SW480 (cell line): ENCODE measurements at places on chromosomes 12 and 14.
A peak's percentile ranks its signal among the peaks of the same experiment; 100 is the strongest.

DNA sequence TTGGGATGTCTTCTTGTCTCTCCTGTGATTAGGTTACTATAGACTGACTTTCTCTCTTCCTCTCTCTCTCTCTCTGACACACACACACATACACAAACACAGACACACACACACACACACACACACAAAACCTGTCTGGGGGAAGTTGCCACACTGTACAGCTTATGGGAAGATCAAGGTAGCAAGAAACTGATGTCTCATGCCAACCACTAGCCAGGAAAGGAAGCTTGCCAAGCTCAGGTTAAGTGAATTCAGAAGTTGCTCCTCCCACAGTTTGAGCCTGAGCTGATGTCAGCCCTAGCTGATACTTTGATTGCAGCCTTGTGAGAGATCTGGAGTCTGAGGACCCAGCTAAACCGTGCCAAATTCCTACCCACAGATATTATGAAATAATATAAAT, 67.1 kb downstream of the PPFIA2 start:
- DNase-seq, result no peak

GRCh38 chr12:100574187-100575074, 947 bp downstream of the GAS2L3 start:
- DNase-seq, result peak; percentile 50

- DNase-seq, result no peak
These were observed 35.0 kb downstream of the GNPTAB start for GRCh38 chr12:101795786-101796185.

- no peak for DNase-seq
These were observed 16.3 kb upstream of the MYO1H start for GRCh38 chr12:109331301-109331952.
